Neural crest cell (in vitro differentiated cells): ENCODE measurements at places on chromosomes 7 and 10. TPM values are rescaled to one million over a fixed set of nuclear protein-coding genes. Genes with fewer than 3 reads are reported as not detected.

The RELN gene
- total RNA-seq, result 0.02 and 0.07 TPM in 2 replicates

The CRCP gene
- total RNA-seq, result 35.2 and 38.0 TPM in 2 replicates

The MINDY4 gene
- total RNA-seq, result 8.6 and 9.2 TPM in 2 replicates

The DNA2 gene
- total RNA-seq, result 44.6 and 52.6 TPM in 2 replicates

The PRPS1L1 gene
- not detected in 2 replicates for total RNA-seq

The LRIT1 gene
- not detected in 2 replicates for total RNA-seq

The CPSF4 gene
- total RNA-seq, result 111 and 117 TPM in 2 replicates

The CACNA2D1 gene
- 3.1 and 4.5 TPM in 2 replicates for total RNA-seq

DNA sequence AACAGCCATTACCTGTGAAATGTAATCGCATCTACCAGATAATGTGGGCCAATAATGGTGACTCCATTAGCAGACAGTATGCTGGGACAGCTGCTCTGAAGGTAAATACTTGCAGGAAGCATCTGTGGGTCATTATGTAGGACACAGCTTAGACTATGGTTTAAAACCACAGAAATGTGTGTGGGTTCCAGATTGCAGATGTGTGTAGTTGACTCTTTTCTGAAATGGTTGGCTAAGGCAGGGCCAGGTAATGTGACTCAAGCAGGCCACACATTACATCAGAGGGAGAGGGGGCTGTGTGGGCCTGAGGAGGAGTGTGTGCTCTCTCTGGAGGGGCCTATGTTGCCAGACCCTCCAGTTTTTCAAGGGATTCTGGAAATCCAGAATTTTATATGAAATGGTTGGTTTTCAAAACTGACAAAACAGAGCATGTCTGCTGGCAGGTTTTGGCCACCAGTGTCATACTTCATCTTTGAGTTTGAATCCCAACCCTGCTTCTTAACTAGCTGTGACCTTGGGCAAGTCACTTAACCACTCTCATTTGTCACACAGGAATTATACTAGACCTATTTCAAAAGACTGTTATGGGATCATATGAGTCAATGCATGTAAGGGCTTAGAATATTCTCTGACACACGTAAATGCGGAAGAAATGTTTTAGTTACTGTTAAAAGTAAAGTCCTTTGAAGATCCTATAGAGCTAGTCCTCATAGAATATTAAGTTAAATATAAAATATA, 64.5 kb downstream of the MCMBP start:
- DNase-seq, result no peak
- no peak overlapping the region for H3K4me3 ChIP-seq
- H3K4me1 ChIP-seq, result no peaks in the 10 kb centered on the region
- peak overlapping the region; percentile 40 for H3K27ac ChIP-seq

- no peaks in the 10 kb centered on the region for H3K27me3 ChIP-seq
- H3K27ac ChIP-seq, result no peak overlapping the region
- peaks cover 28% of the 10 kb centered on the region for H3K36me3 ChIP-seq
- no peak for DNase-seq
- peaks cover 6% of the 10 kb centered on the region for H3K4me1 ChIP-seq
These were observed 86.7 kb downstream of the MICU1 start for GRCh38 chr10:72539137-72539536.

- H3K4me1 ChIP-seq, result no peaks in the 10 kb centered on the region
- no peaks in the 10 kb centered on the region for H3K36me3 ChIP-seq
- no peak overlapping the region for H3K4me3 ChIP-seq
- H3K27ac ChIP-seq, result no peak overlapping the region
These were observed 9.7 kb downstream of the DRGX start for GRCh38 chr10:49385939-49386922.

DNA sequence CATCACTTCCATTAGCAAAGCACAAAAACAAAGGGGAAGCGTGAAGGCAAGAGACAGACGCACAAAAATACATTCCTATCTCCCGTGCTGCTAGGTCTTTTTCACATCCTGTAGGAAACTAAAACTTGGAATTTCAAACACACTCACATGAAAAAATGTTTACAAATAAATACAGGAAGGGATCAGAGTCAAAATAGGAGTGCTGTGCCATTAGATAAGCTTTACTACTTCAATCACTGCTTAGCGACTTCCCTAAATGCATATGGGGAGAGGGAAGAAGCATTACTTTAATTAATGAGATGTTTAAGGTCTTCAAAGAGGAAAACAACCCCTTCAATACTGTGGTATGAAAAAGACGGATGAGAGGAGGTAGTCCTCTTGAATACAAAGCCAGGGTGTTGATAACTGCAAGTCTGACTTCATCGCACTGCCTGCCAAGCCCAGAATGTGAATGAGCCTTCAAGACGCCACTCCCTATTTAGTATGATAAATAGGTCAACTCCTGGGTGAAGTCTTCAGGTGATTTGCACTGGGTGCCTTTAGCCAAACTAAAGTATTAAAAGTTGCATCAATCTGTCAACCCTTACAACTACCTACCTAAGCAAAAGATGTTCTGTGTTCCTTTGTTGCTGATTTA, 13.9 kb downstream of the PARD3 start:
- H3K27ac ChIP-seq, result peak overlapping the region; percentile 14
- H3K36me3 ChIP-seq, result no peaks in the 10 kb centered on the region
- no peaks in the 10 kb centered on the region for H3K27me3 ChIP-seq
- H3K4me1 ChIP-seq, result peaks cover 27% of the 10 kb centered on the region
- no peak for DNase-seq

GRCh38 chr10:55641601-55642000, 719.5 kb downstream of the ZWINT start:
- H3K27ac ChIP-seq, result no peak overlapping the region
- no peak for DNase-seq
- H3K4me3 ChIP-seq, result no peak overlapping the region
- H3K27me3 ChIP-seq, result no peaks in the 10 kb centered on the region
- H3K36me3 ChIP-seq, result no peaks in the 10 kb centered on the region
- peaks cover 3% of the 10 kb centered on the region for H3K4me1 ChIP-seq

DNA sequence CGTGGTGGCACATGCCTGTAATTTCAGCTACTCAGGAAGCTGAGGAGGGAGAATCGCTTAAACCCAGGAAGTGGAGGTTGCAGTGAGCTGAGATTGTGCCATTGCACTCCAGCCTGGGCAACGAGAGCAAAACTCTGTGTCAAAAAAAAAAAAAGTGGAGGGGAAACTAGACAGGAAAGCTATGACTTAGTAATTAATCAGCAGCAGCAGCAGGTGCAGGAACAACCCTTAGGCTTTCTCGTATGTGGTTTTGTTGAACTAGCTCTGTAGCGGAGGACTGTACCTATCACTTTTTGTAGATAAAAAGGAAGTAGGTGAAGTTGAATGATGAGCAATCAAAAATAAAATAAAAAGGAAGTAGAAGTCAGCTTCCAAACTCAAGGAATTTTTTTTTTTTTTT, 76.9 kb upstream of the KMT2C start:
- H3K4me3 ChIP-seq, result no peak overlapping the region
- DNase-seq, result no peak
- H3K27ac ChIP-seq, result no peak overlapping the region

- H3K4me3 ChIP-seq, result peak overlapping the region; percentile 82
- peaks cover 52% of the 10 kb centered on the region for H3K4me1 ChIP-seq
- no peaks in the 10 kb centered on the region for H3K27me3 ChIP-seq
- peaks cover 4% of the 10 kb centered on the region for H3K36me3 ChIP-seq
These were observed 3.0 kb upstream of the DDIT4 start for GRCh38 chr10:72270607-72271281.

DNA sequence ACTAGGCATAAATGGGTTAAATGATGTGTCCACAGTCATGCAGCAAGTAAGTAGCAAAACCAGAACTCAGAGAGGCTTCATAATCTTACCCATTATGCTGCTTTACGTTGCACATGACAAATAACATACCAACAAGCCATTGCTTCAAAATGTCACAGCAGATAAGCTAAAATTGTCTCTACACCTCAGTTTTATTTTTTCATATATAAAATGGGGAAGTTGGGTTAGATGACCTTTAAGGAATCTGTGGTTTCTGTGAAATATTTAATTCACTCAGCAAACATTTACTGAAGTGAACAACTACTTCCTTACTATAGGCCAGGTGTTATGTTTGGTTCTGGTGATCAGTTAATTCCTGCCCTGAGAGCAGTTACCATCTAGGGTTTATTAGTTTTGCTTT, 2.2 kb upstream of the ASCC1 start:
- peaks cover 2% of the 10 kb centered on the region for H3K36me3 ChIP-seq
- peaks cover 26% of the 10 kb centered on the region for H3K4me1 ChIP-seq
- H3K4me3 ChIP-seq, result peak overlapping the region; percentile 67
- DNase-seq, result no peak

DNA sequence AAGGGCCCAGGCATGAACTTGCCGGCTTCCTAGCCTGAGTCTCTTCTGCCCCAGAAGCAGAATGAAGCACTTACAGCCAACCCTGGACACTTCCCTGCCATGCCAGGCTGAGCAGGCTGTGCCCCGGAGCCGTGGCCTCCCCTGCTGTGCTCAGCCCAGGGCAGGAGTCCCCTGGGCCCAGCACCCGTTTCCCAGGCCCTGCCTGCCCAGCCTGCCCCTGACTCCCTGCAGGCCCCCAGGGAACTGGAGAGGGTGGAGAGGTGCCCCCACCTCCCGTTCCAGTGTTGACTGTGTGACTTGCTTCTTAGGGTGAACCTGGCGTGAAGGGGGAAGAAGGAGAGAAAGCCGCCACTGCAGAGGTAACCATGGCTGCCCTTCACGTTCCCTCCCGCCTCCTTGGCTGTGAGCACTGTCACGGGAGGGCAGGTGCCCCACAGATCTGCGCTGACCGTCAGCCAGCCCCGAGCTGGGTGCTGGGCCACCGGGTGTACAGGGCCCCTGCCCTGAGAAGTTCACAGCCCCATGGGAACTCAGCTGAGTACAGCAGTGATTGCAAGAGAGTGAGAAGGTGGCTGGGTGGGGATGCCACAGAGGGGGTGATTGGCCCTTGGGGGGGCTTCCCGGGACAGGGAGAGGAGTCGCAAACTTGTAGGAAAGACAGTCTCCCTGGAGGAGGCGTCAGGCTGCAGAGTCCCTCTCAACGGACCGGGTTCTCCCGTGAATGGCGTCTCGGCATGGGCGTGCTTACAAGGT, 75.9 kb downstream of the MYL10 start:
- H3K27me3 ChIP-seq, result peaks cover 49% of the 10 kb centered on the region
- H3K36me3 ChIP-seq, result no peaks in the 10 kb centered on the region
- H3K4me3 ChIP-seq, result no peak overlapping the region
- H3K27ac ChIP-seq, result no peak overlapping the region

DNA sequence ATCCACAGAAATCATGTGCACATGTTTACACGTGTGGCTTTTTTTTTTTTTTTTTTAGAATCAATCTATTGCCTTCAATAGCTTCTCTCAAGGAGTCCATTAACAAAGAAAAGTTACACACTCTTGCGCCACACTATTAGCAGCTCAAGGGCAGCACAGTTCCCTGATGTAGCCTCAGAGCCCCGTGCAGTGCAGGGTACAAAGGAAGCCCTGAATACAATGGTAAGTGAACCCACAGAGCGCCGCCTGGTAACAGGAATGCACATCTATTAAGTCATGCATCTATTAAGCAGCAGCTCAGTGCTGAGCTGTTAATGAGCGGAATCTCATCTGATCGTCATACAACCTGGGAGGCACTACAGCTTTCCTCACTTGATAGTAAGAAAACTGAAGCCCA, 113.7 kb upstream of the PDLIM1 start:
- peak; percentile 19 for DNase-seq
- H3K27ac ChIP-seq, result peak overlapping the region; percentile 75
- H3K36me3 ChIP-seq, result peaks cover 8% of the 10 kb centered on the region
- H3K27me3 ChIP-seq, result no peaks in the 10 kb centered on the region
- no peak overlapping the region for H3K4me3 ChIP-seq

DNA sequence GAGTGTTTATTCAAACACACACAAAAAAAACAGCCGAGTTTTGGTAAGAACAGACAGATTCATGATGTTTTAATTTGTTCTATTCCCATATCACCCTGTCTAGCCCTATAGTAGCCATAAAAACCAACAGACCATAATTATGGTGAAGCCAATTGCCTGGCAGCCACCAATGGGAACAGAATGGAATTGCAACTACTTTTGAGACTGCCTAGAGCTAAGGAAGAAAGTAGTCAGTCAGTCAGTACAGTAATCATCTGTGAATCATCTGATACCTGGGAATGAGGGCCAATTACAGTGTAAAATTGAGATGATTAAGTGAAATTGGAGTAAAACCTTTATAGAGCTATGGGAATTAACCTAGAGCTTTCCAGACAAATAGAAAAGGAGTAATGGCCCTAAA, 952.7 kb upstream of the KCND2 start:
- no peaks in the 10 kb centered on the region for H3K36me3 ChIP-seq
- H3K4me1 ChIP-seq, result no peaks in the 10 kb centered on the region
- no peak overlapping the region for H3K4me3 ChIP-seq
- peak overlapping the region; percentile 32 for H3K27ac ChIP-seq

DNA sequence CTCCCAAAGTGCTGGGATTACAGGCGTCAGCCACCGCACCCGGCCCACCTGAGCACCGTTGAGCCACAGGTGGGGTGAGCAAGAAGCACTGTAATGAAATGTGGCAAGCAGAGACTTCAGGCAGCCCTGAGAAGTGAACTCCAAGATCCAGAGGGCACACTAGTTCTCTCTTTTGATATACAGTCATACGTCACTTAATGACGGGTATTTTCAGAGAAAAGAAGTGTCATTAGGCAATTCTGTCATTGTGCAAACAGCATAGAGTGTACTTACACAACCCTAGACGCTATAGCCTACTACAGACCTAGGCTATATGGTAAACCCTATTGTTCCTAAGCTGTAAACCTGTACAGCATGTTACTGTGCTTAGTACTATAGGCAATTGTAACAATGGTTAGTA, 7.9 kb downstream of the PANK1 start:
- DNase-seq, result no peak
- H3K4me1 ChIP-seq, result peaks cover 26% of the 10 kb centered on the region
- H3K36me3 ChIP-seq, result peaks cover 19% of the 10 kb centered on the region
- H3K27me3 ChIP-seq, result no peaks in the 10 kb centered on the region
- no peak overlapping the region for H3K27ac ChIP-seq

GRCh38 chr7:134174795-134175261, 47.7 kb downstream of the LRGUK start:
- H3K36me3 ChIP-seq, result no peaks in the 10 kb centered on the region
- H3K27ac ChIP-seq, result no peak overlapping the region
- H3K4me1 ChIP-seq, result no peaks in the 10 kb centered on the region
- no peak for DNase-seq

GRCh38 chr7:47670729-47671128, 88.8 kb upstream of the TNS3 start:
- peaks cover 2% of the 10 kb centered on the region for H3K27me3 ChIP-seq
- no peak overlapping the region for H3K4me3 ChIP-seq
- no peaks in the 10 kb centered on the region for H3K36me3 ChIP-seq
- peaks cover 21% of the 10 kb centered on the region for H3K4me1 ChIP-seq
- DNase-seq, result no peak
- H3K27ac ChIP-seq, result no peak overlapping the region
